Hematopoietic multipotent progenitor cell treated with erythropoietin and hydrocortisone succinate and interleukin-3 and kit ligand, for 8 days (in vitro differentiated cells): ENCODE measurements at places on chromosomes 1 and 21.

- DNase-seq: no peak
Measured at GRCh38 chr21:15809818-15810217, 80.0 kb downstream of the USP25 start.

DNA sequence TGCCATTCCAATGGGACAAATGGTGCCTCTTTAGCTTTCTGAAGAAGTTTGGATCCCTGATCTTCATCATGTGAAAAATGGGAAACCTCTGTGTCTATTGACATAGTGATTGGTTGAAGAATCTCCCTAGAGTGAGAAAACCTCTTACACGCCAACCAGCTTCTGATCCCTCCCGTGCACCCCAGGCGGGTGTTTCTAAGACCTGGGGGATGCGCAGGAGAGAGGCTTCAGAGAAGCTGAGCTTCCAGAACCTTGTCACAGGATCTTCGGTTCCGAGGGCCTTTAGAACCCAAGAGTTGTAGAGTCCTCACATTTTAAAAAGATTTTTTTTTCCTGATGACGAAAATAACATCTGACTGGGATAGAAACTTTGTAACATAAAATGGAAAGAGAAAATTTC lies 11.3 kb downstream of the PODN start:
- no peak for DNase-seq

DNA sequence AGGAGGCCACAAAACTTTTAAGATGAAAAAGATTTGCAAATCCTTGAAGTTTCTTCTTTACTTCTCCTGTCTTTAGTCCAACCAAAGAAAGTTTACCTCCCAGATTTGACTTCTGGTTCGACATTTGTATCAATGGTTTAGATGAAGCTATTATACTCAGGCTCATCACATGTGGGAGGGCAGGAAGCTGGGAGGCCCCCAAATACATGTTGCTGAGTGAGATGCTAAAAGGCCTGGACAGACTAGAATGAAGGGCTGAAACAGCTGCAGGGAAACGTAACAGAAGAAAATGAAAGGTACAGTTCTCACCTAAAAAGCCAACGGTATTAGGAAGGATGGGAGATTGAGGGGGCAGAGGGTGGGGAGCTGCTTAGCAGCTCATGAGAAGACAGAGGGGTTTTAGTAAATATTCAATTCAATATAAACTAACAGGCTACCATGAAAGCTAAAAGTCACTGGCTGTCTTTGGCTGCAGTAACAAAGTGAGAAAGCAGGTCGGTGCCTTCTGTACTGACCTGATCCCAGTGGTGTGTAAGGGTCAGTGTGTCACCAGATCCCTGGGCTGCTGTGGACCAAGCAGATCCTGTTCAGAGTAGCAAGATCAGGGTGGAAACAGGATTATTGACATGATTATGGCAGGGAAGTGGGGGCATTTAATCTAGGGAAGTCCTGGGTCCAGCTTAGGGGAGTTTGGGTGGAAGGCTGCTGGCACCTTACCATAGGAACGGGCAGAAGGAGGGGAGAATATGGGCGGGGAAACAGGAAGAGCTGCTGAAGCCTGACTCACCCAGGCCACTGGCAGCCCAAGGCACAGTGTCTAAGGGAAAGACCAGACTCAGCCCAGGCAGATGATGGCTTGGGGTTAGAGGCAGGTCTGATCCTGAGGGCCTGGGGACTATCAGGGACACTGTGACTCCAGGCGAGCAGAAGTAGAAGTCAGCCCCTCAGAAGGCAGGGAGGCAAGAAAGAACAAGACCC lies 60.4 kb downstream of the KCNN3 start:
- no peak for DNase-seq

GRCh38 chr1:162236201-162236600 lies 140.5 kb downstream of the SPATA46 start:
- DNase-seq: no peak

DNA sequence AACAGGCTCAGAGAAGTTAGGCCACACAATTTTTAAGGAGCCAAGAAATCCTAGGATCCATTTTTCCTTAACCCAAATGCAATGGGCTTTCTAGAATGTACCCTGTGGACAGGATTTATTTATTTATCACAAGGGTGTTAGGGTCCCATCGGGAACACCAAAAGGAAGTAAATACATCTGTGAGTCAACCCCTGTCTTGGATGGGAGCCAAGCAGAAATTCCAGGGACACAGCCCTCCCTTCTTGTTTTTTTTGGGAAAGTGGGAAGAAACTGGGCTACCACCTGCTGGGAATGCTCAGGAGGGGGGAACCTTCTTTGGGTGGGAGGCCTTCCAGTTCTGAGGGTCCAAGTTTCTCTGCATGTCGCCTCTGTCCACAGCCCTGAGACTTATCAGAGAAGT lies 1.3 kb downstream of the CRNN start:
- DNase-seq: no peak

- no peak for DNase-seq
Measured at GRCh38 chr1:244011271-244011670, 39.8 kb upstream of the ZBTB18 start.

DNA sequence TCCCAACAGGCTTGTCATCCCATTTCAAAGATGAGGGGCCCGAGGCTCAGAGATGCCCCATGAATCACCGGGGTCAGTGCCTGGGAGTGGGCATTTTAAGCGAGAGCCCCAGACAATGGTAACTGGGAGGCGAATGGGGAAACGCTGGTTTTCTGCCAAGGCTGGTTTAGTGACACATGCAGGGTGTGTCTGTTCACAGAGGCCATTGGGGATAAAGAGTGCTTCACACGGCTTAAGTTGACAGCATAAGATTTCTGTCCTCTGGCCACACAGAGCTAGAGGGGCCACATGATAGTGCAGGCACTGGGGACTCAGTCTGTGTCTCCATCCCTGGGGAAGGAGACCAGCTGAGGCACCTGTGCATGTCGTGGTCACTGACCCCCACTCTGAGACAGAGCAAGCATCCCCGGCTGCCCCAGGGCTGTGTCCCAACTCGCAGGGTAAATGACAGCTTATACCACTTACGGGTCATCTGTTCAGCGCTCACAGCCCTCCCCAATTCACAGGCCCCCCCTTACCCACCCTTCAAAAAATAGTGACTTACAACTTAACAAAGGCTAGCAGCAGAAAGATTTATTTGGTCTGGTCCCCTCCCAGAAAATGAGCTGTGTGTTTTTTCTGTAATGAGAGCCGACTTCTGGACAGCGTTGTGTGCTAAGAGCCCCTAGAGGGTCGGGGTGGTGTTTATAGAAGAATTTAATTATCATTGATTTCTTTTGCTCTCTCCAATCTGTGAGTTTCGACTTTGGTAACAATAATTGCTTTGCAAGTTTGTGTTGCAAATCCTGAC lies 34.9 kb upstream of the ARHGEF16 start:
- DNase-seq: no peak

- no peak for DNase-seq
Measured at GRCh38 chr1:14600405-14601112, 2.1 kb downstream of the KAZN start.

DNA sequence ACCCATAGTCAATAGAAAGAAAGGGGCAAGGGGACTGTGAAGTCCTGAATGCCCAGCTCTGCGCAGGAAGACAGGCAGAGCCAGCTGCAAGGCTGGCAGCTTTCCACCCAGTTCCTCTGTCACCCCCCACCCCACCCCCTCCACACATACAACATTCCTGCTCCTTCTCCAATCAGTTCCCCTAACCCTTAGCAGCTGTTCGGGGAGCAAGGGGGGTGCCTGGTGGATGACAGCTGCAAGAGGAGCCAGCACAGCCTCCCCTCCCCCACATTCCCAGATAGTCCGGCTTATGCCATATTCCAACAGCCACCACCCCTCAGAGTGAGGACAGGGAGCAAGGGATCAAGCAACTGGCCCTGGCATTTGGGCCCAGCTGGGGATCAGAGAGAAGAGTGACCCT lies 9.7 kb downstream of the ARHGEF2 start:
- no peak for DNase-seq

DNA sequence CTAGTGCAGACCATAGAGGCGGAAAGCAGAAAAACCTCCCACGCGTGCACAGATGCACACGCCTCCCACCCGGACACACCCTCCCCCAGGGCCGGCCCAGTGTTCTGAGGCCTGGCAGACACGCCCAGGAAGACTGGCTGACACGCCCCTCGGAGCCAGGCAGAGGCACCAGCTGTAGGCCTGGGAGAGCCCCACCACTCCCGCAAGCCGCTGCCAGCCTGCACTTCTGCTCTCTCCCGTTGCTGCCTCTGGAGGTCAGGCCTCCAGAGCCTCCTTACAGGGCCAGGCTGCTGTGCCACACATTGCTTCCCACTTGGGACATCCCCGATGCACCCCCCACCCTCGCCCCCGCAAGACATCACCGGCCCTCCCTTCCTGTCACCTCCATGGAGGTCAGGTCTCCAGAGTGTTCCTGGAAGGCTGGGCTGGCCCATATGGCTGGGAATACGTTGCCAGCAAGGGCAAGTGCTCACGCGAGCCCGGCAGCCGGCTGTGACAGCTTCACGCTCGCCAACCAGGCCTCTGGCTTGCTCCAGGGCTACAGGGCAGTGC lies 40.4 kb downstream of the CASZ1 start:
- DNase-seq: peak; percentile 68

- DNase-seq: no peak
Measured at GRCh38 chr1:15762546-15762945, 4.0 kb downstream of the FBLIM1 start.

GRCh38 chr1:42114229-42114628 lies 39.0 kb upstream of the GUCA2B start:
- no peak for DNase-seq

- DNase-seq: no peak
Measured at GRCh38 chr21:37437376-37438080, 71.0 kb downstream of the DYRK1A start.

DNA sequence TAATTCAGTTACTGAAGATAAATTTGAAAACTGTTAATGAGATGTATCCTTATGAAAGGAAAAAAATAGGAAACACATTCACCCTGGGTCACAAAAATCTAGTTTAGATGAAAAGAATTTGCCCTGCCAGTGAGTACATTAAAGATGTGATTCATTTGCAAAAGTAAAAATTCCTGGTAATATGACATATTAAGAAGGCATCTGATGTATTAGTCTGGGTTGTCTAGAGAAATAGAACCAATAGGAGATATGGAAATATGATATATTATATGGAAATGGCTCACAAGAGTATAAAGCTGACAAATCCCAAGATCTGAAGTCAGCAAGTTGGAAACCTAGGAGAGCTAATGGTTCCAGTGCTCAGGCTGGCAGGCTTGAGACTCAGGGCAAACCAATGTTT lies 153.8 kb downstream of the MRPL39 start:
- DNase-seq: no peak

DNA sequence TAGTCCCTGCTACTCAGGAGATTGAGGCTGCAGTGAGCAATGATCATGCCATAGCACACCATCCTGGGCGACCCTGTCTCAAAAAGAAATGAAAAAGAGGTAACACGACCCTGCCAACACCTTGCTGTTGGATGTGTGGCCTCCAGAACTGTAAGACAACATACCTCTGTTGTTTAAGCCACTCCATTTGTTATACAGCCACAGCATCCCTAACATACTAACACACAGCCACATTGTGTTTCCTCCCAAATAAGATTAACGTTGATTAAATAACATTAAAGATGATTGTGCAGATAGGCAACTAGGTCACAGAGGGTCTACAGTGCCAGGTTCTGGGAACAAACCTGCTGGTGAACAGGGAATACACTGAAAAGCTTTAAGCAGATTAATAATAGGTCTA lies 170.4 kb downstream of the RERE start:
- DNase-seq: no peak

DNA sequence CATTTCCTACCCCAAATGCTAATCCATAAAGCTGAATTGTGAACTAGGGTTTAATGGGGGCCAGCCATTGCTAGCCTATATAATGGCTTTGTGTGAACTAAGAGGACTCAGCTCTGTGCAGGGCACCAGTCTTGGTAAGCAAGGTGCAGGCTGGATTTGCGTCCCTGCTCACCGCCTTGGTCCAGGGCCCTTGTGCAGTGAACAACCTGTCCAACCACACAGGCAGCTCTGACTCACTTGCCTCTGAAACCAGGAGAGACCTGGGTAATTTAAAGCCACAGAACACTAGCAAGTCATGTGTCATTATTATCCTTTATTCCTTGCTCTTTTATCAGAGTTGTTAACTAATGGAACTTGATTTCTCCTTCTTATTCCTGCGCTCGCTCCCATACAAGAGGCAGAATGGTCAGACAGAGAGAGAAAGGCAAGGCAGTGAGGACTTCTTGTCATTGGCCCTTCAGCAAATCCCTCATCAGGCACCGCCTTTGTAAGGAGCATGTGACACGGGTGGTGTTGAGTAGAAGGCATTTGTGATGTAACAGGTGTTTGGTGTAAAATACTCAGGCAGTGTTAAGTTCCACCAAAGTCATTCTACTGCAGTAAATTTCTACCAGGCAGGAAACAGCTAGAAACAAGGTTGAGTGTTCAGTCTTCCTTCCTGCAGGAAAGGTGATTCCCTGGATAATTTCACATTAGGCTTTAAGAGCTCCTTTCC lies 67.3 kb upstream of the OLIG2 start:
- no peak for DNase-seq

DNA sequence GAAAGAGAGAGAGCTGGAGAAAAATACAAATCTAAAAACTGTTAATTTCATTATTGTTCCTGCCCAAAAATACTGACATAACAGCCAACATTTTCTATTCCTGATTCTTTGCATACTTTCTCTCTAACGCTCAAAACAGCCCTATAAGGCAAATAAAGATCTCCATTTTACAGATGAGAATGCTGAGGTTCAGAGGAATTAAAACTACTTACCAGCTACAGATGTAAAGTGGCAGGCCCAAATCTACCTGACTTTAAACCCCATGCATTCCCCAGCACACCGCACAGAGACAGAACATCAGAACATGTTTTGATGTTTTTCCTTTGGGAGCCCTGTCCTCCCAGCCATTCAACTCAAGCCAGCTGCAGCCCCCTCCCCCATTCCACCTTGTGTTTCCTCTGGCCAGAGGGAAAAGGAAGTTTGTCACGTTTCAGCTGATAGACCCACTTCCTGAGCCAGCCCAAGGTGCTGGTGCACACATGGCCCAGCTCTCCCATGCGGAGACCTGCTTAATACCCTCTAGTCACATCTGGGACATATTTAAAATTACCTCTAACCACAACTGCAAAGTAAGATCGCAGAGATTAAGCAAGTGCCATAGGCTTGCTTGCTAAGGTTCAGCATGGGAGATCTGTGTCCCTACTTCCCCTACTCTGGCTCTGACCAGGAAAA lies 133.1 kb upstream of the NFIA start:
- DNase-seq: no peak

GRCh38 chr1:156241311-156241811 lies 623 bp upstream of the BGLAP start:
- DNase-seq: no peak

DNA sequence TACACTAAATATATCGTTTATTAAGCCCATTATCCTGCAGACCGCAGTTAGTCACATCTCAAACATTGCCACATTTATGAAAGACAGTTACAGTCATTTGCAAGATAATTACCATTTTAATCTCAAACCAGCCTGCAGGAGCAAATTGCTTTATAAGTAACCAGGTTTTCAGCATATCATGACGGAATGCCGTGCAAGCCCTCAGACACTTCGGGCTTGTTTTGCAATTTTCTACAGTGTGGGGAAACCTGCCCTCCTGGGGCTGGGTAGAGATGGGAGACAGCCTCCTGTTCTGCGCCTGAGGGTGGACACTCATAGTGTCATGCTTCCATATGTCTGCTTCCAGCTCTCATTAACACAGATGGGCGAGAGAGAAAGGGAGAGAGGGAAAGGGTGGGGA lies 563.9 kb downstream of the NPHP4 start:
- DNase-seq: no peak

- no peak for DNase-seq
Measured at GRCh38 chr1:47893412-47893811, 103.8 kb downstream of the TRABD2B start.

GRCh38 chr1:87884581-87884980 lies 555.9 kb downstream of the LMO4 start:
- DNase-seq: no peak

GRCh38 chr21:23101111-23101510 lies 2102.9 kb downstream of the NCAM2 start:
- no peak for DNase-seq
